CD4-positive, alpha-beta T cell treated with Interleukin-12 subunit alpha and Interleukin-12 subunit beta, for 1 hour (primary cell): ENCODE measurements at places on chromosomes 16 and 17.
A peak's percentile ranks its signal among the peaks of the same experiment; 100 is the strongest.

DNA sequence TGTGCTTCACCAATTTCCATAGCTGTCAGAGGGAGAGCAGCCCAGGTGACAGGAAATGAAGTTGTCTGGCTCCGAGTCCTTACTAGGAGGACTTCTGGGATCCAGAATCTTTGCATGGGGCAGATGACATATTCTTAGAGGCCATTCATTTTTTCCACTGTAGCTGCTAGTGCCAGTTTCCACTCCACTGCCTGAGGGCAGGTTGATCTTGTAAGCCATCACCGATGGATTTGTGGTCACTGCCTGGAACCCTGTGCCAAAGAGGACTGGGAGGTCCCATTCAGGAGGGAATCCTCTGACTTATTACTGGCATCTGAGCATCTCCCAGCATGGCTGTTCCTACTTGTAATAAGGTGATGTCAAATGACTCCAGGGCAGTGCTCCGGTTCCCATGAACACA is 144.1 kb upstream of the KCNJ18 start:
- DNase-seq = no peak

GRCh38 chr17:12230481-12231354 is 210.0 kb downstream of the MAP2K4 start:
- no peak for DNase-seq

- peak; percentile 77 for DNase-seq
Measured at GRCh38 chr17:18960803-18961511, 9.0 kb downstream of the SLC5A10 start.

DNA sequence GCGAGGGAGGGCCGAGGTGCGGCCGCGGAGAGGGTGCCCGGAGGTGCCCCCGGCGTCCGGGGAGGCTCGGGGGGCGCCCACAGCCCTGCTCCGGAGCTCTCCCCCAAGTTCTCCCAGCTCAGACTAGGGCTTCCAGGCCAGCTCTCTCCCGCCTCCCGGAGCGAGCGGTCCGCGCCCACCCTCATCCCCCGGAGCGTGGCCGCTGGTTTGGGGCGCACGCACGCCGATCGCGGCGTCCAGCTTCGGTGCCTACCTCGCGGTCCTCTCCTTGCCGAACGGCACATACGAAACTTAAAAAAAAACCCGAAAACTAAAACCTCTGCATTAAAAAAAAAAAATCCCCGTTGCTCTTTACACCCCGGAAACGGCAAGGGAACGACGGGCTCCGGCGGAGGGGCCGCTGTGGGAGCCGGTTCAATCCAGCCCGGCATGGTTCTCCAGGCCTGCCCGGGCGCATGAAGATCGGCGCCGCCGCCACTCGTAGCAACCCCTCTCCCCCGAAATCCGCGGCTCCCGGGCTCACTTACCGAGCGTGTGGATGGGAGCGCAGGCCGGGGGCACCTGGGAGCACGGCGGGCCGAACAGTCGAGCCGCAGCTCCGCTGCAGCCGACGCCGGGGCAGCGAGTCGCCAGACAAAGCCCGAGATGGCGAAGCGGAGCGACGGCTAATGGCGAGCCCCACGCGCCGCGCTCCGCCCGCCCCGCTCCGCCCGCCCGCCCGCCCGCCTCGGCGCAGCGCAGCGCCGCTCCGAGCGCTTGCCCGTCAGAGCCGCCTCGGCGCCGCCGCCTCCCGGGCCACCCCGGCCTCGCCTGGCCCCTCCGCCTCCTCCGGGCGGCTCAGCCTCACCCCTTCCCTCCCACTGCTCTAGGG is 973 bp upstream of the UBTF start:
- DNase-seq = peak; percentile 58

DNA sequence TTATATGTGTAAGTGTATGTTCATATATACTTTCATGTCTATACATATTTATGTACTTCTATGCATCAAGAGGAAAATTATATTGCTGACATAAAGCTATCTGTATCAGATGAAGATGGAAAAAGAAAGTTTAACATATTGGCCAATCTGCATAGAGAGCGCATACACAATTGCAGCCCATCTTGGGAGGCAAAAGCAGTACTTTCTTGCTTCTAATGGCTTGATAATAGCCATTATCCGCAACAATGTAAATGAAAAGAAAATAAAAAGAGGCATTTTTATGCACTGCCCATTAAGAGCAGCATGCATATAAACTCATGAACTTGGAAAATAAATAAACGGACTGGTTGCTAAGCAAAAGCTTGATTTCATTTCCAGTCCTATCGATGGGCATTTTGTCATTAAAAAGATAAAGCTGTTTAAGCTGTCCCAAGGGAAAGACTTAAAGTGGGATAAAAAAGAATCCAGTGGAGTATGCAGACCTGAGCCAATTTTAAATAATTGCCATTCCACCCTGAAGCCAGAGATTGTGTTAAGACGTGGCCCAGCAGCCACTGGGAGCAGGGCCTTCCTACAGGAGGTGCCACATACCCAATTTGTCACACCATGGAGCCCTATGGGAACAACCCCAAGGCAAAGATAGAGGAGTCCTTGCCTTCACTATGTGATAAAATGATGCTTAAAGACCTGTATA is 183.6 kb upstream of the CDH11 start:
- no peak for DNase-seq

GRCh38 chr16:27425961-27426360 is 24.0 kb downstream of the IL21R start:
- DNase-seq = no peak

- no peak for DNase-seq
Measured at GRCh38 chr17:47708312-47708863, 14.4 kb downstream of the TBKBP1 start.

DNA sequence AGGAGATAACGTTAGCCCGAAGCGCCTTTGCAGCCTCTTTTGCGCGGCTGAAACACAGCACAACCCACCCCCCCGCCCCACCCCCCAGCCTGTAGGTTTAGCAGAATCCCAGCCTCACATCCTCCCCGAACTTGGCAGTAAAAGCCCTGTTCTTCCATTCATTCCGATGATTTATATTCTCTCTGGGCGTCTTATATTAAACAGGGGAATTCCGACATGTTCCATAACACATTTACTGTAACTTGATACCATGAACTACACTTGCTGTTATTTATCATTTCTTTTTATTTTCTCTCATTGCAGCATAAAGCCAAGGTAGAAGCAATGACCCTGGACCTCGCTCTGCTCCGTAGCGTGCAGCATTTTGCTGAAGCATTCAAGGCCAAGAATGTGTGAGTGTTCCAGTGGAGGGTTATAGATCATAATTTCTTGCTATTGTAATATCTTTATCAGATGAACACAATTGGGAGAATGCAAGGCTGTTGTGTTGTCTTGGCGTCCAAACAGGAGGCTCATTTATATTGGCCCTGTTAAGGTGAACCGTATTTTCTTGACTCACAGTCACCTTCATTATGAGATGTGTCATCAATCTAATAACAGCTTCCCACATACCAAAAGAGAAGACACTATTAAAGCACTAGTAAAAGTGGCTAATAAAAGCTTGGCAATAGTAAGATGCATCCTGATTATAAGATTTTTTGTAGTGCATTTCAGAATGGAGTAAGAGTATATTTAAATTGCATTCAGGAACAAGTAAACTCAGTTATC is 287.3 kb downstream of the WWOX start:
- no peak for DNase-seq

DNA sequence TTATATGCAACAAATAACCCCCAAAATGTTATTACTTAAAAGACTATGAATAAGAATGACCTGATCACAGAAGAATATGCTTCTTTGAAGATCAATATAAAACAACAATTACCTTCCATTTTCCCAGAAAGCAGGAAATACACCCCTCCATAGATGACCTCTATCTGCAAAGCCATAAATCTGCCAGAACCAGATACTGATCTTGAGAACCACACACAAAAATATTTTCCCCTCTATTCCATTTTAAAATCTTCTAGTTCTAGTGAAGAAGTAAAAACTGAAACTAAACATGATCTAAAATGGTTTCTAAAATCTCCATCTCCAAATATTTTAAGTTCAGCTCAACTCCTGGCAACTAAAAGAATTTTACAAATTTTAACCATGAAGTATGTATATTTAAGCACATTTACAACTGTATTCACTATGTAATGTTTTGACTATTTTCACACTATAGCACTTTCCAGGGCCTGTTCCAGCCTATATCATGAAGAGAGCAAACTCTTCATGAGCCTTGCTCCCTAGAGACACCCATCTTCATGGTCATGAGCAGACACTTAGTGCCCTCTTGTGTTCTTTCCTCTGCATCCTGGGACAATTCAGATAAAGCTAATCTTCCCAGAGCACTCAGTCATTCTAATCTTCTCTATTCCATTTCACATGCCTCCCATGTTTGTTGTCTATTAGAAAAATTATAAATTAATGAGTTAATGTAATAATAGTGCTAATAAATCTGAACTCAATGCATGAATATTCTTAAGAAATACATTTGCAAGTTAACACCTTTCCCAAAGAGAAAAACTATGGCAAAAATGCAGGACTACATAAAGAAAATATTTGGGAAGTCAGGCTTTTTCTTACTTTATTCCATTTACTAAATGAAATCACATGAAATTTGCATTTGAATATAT is 87.0 kb downstream of the HELZ start:
- peak; percentile 7 for DNase-seq

DNA sequence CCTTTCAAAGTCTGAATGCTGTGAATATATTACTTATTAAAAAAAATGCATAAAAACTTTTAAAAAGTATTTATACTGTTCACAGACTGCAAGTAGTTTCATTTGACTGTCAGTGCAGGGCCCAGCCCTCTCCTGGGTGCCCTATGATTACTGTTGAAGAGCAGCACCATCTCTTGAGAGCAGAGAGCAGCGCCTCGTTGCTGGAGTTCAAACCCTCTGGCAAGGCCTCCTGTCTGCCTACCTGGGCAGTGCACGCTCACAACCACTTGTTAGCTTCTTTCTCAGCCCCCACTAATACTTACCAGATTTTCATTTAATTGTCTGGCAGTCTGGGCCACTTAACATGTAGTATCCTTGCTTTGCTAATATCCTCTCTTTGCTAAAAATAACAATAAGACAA is 233.4 kb downstream of the PHKB start:
- DNase-seq = no peak

GRCh38 chr16:51994597-51994996 is 552.3 kb downstream of the TOX3 start:
- DNase-seq = no peak

DNA sequence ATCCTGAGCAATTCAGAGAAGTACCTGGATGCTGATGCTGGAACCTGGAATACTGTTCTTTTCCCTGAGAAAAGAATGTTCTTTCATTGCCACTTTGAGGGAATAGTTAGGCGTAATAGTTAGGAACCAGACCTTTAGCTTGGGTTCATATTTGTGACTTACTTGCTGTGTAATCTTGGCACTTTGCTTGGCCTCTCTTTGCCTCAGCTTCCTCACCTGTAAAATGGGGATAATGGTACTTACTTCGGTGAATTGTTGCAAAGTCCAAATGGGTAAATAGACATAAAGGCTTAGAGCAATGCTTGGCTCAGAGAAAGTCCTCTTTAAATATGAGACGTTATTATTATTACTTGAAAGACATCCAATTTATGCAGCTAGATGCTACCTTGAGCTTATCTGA is 55.0 kb upstream of the CLEC19A start:
- no peak for DNase-seq

GRCh38 chr17:38742411-38743308 is 5.5 kb downstream of the PCGF2 start:
- DNase-seq = no peak

GRCh38 chr16:1929105-1929504 is 10.9 kb upstream of the HS3ST6 start:
- DNase-seq = no peak

- DNase-seq = no peak
Measured at GRCh38 chr17:5662409-5663085, 78.2 kb upstream of the NLRP1 start.

DNA sequence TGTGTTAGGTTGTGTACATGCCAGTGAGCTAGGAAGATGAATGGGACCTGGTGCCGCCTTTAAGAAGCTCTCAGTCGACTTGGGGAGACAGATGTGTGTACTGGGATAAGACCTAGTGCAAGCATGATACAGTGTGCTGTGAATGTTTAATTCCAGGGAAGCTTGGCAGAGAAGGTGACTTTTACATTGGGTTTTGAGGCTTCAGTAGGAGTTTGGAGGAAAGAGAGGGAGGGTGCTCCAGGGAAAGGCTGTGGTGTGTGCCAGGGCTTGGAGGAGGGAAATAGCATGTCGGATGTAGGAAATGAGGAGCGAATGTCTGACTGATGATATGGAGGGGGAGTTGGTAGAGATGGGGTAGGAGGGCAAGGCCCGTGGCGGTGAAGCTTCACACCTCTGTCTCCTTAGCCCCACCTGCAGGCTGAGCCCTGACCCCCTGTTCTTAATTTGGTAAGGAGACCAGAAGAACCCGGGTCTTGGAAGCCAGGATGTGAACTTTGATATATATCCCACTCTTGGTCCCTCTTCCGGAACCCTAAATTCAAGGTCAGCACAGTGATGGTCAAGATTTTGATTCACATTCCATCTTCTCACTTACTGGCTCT is 76.6 kb downstream of the PLCG2 start:
- DNase-seq = no peak

GRCh38 chr17:82053130-82053529 is 1.4 kb downstream of the GPS1 start:
- no peak for DNase-seq

GRCh38 chr16:65200156-65200773 is 78.4 kb upstream of the CDH11 start:
- no peak for DNase-seq

DNA sequence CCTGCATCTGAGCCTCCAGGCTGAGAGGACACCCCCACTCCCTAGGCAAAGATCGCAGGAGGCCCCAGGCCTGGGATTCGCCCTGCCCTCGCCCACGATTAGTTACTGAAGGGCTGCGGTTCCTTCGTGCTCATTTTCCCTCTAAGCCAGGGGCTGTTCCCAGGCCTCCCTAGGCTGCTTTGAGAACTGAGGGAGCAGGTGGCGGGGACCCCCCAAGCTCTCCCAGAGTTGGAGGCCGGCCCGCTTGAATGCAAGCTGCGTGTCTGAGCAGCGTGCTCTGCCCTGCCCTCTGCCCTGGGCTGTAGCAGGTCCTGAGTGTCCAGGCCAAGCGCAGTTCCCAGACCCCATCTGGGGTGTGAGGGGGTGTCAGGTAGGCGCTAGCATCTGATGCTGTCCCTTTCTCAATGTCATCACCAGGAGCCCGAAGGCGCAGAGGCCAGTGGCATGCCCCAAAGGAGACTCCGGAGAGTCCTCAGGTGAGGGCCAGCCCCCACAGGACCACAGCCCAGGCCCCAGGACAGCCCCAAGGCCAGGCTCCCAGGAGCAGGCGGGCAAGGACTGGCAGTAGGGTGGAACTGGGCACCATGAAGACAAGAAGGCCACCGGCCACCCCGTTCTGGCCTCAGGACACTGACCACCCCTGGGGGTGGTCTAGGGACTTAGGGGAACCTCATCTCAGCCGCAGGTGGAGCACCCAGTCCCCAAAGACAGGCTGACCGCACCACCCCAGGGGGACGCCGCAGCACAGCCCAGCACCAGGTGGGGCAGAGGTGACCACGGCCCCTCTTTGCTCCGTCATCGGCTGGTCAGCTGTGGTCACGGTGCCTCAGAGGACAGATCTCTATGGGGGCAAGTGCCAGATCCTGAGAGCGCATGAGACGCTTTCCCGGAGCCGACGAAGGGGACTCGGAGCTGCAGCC is 14.6 kb downstream of the ENDOV start:
- DNase-seq = no peak

GRCh38 chr16:88706965-88707826 is 893 bp downstream of the CTU2 start:
- peak; percentile 15 for DNase-seq
